Vagina (tissue), 2 donors: ENCODE measurements at places on chromosomes 1 and 21.

DNA sequence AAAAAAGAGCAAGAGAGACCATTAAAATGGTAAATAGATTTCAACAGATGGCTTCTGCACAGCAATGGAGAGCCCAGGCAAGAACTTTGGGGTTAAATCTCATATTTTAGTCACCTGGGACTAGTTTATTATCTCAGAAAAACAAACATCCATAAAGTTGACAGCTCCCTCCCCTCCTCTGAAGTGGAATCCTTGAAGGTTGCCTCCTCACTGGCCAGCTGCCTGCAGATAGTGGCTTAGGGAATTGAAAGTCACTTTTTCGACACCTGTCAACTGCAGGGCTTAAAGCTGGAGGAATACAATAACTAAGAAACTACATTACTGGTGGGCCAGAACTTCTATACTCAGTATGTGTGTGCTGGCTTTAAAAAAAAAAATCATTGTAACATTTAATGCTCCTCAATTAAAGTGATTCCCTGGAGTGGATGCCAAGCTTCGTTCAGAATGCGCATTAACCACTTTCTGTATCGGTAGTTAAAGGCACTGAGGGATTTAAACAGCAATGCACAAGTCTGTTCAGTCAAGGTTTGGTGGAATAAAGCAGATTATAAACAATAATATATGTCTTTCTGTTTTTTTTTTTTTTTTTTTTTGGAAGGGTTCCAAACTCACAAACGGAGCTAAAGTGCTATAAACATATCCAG is 52.5 kb downstream of the LHX4 start:
- no peak for DNase-seq

GRCh38 chr1:156042828-156043227 is 10.8 kb downstream of the UBQLN4 start:
- DNase-seq: no peak

DNA sequence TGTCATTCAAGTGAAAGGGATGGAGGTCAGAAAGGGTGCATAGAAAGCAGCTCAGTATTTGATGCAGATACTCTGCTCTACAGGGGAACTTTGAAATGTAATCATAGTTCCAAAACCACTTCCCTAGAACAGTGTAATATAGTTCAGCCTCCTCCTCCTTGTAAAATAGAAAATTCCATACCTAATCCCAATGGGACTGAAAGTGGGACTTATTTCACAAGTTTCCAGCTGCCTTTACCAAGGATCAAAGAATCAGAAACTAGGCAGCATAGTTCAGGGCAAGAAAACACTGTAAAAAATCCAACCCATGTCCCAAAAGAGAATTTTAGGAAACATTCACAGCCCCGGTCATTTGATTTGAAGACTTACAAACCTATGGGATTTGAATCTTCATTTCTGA is 8.1 kb upstream of the TMCO2 start:
- no peak for DNase-seq

DNA sequence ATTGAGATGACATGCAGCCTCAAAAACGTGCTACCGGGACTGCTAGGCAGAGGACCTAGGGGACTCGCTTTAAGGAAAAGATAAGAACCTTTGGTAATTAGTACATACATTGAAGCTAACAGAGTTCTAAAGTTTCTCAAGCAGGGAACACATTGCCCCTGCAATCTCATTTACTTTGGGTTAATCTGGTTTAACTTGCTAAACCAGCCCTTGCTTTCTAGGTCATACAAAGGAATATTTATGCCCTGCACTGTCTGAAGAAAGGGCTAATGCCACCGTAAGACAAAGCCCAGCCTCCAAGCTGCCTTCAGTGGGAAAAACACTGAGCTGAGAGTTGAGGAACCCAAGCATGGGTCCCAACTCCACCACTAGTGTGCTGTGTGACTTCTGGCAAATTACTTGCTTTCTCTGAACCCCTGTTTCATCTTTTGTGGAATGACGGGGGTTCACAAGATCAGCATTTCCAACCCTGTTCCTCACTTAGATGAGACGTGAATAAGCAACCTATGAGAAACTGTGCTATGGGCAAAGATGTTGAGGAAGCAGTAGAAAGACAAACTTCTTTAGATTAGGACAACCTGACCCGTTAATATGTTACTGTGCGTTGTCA is 66.3 kb downstream of the VWA5B1 start:
- DNase-seq: no peak

GRCh38 chr1:53145051-53145600 is 2.7 kb upstream of the SLC1A7 start:
- DNase-seq: no peak

DNA sequence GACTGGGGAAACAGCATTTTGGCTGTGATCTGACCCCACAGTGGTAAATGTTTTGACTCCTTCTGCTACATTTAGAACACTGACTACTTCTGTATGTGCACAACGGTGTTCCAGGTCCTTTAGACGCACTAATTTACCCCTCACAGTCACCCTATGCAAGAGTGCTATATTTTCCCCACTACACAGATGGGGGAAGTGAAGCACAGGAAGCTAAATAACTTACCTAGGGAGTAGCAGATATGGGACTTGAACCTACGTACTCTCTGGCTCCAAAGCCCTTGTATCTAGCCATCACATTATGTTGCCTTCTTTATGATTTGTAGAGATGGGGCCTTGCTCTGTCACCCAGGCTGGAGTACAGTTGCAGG is 49.3 kb downstream of the GADD45A start:
- no peak for DNase-seq

GRCh38 chr1:165586398-165586797 is 42.6 kb downstream of the LRRC52 start:
- DNase-seq: no peak

DNA sequence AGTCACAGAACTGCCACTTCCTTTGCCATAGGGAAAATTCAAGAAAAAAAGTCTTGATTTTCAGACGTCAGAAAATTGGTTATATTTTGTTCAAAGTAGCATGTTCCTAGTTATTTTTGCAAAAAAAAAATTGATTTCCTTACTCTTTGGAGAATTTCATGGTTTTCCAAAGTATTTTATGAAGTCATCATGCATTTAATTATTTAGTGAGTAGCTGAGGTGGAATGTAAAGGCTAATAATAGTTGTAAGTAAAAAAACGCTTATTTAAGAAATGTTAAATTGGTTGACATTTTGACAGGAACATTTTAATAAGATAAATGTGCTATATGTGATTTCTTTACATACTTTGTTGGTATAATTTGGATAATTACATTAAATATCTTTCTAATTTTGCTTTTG is 20.8 kb downstream of the TSEN15 start:
- DNase-seq: no peak

DNA sequence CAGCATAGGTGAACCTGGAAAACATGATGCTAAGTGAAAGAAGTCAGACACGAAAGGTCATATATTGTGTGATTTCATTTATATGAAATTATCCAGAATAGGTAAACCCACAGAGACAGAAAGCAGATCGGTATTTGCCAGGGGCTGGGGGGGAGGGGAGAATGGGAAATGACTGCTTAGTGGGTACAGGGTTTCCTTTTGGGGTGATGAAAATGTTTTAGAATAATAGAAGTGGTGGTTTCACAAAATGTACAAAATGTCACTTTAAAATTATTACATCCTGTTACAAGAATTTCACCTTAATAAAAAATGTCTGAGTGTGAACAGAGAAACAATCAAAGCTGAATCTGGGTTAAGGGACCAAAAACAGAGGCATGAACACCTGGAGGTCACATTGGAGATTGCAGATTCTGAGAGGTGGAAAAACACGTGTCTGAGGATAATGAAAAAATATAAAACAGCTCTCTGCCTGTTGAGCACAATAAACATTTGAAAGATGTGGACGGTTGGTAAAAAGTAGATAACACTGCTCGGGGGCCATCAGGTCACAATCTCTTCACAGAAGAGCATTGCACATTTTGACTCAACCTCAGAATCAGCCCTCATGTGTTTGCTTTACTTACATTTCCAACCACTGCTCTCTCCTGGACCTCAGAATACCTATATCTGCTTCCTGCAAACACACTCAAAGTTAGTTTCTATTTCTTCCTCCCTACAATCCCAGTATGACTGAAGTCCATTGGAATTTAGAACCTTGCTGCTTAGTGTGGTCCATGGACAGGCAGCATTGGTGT is 3.2 kb downstream of the SLAMF6 start:
- no peak for DNase-seq

DNA sequence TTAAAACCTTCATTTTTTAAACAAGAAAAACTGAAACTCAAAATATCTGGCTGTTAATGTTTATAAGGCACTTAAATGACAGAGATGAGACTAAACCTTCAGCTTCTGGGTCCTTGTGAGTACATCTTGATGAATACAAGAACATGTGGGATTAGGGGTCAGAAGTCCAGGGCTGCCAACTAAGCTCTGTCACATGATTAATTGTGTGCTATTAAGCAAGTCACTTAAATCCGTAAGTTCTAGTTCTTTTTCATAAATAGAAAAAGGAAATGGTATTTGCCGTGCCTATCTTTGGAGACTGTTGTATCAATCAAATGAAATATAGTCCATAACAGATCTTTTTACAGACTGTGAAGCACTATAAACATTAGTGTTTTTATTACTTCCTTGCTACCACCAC is 43.2 kb upstream of the KCTD3 start:
- DNase-seq: no peak

GRCh38 chr1:201781437-201781836 is 47.5 kb upstream of the IPO9 start:
- no peak for DNase-seq
